ENCODE measurements at places on chromosomes 7 and 10.

- no peak for DNase-seq
Measured at GRCh38 chr10:92572362-92573090, 1.4 kb downstream of the IDE start.

DNA sequence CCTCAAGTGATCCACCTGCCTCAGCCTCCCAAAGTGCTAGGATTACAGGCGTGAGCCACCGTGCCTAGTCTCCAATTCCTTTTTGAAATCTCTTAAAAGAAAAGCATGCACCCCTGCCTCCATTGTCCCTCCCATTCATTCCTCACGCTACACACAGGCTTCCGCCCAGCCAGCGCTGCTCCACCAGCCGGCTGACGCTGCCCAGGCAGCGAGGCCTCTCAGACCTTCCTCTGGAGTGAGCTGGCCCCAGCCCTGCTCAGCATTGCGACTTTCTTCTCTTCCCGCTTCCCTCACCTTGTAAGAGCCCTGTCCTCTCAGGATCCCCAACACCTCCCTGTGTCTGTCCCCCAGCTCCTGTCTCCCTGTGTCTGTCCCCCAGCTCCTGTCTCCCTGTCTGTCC lies 23.6 kb downstream of the RGS10 start:
- no peak for DNase-seq

DNA sequence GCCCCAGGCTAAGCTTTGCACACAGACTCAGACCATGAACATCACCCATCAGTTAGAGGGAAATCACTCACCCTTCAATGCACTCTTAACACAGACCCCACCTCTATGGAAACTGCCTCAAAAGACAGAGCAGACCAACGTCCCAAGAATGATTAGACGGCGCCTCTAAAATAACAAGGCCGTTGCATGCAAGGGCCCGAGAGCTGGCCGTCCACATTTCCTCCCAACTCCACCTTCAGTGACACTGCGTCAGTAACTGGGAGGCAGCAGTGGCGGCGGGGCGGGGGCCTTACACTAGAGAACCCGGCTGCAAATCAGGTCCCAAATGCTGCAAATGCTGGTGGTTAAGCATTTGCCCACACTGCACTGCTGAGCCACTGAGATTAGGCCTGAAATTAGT lies 115.0 kb downstream of the PTPRN2 start:
- DNase-seq = no peak

- no peak for DNase-seq
Measured at GRCh38 chr7:36208426-36208825, 55.4 kb downstream of the EEPD1 start.

GRCh38 chr7:106281127-106281526 lies 3.7 kb downstream of the NAMPT start:
- no peak for DNase-seq

- peak; percentile 95 for DNase-seq
Measured at GRCh38 chr7:17234398-17235031, 63.9 kb upstream of the AHR start.

DNA sequence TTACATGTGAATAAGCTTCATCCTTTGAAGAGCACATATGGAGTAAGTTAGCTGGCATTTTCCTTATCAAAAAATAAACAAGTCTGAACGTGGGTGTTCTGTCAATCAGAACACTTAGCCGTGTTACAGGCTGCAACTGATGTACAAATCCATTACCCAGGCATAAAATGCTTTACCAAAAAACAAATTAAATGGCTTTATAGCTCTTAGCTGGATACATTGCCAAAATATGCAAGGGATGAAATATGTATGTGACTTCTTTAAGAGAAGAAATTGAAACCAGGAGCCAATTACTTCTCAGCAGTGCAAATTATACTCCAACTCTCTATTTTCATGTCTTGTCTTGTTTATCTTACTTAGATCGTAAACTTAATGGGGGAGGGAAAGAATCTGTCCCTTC lies 214.8 kb downstream of the DGKB start:
- DNase-seq = no peak

DNA sequence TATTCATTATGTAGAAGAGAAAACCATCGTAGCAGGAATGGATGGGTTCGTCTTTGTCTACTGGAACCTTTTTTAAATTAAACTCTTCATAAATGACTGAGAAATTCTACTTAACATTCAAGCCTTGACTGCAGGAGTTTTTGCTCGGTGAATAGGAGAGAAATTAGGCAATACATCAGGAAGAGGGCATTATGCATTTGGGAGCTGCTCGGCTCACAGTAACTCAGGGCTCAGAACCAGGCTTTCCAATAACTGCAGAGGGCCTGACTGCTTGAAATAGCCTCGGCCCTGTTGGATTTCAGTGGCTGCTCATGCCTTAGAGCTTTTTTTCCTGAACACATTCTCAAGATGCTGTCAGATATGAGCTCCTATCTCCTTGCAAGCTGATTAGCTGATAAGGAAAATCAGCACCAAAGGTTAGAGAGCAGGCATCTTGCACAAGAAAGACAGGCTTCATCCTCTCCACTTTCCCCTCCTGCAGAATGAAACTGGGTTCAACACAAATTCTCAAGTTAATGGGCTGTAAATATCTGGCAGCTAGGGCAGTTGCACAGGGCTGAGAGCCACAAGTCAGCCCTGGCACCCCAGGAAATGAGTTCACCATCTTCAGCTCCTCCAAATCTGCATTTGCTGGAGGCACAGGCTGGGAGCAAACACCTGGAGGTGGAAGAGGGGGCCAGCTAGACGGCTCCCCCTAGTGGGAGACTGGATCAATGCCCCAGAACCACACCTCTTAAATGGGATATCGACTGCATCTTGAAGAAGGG lies 24.3 kb downstream of the TECTB start:
- peak; percentile 44 for DNase-seq

GRCh38 chr7:148447221-148447849 lies 143.2 kb upstream of the C7orf33 start:
- DNase-seq = no peak

DNA sequence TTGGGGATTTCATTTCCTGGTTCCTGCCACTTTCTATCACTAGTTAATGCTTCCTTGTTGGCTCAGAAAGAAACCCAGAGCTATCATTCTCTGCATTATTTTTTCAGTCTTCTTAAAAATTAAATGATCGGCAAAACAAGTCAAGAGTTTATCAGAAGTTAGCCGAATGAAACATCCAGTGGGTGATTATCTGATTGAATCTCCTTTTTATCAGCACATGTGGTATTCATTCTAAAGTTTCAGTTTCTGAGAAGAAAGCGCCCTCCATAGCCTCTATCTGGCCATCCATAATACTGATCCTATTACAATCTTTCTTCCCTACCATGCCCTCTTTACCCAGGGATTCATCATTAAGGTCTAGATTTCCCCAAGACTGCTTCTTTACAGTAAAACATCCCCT lies 71.8 kb downstream of the OSBPL3 start:
- no peak for DNase-seq

DNA sequence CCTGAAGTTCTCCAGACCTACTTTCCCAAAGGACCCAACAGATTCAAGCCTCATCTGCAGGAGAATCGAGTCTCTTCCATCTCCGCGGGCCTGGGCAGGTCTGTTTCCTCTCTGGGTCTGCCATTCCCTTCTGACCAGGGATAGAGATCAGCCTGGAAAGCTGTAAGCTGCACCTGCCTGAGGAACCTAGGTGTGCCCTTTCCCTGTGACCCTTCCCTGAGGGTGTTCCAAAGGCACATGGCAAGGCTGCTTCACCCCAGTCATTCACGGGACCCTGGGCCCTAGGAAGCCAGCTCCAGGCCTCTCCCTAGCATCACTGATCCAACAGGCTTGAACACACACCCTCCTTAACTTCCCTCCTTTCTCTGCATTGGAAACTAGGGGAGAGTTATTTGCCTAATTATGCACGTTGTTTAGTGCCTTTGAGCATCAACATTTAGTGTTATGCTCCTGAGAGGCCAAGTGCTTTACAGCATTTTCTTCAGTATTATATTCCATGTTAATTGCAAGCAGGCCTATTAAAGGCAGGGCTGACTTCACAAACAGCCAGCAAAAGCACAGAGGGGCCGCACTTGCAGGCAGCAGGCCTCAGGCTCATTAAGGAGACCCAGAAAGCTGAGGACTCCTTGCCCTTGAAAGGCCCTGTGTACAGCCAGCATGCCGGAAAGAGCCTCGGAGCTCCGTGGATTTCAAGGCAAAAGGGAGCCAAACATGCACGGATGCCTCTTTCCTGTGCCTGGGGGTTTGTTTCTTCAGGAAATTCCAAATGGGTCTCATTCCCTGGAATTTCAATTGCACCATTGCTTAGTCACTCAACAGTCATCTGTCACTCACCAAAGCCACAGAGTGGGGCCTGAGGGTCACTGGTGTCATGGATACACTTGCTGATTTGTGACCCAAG lies 91.0 kb upstream of the FAM20C start:
- DNase-seq = peak; percentile 38

- DNase-seq = no peak
Measured at GRCh38 chr7:69246758-69247157, 351.5 kb upstream of the AUTS2 start.

- DNase-seq = no peak
Measured at GRCh38 chr10:91088300-91089140, 131.9 kb upstream of the PCGF5 start.

DNA sequence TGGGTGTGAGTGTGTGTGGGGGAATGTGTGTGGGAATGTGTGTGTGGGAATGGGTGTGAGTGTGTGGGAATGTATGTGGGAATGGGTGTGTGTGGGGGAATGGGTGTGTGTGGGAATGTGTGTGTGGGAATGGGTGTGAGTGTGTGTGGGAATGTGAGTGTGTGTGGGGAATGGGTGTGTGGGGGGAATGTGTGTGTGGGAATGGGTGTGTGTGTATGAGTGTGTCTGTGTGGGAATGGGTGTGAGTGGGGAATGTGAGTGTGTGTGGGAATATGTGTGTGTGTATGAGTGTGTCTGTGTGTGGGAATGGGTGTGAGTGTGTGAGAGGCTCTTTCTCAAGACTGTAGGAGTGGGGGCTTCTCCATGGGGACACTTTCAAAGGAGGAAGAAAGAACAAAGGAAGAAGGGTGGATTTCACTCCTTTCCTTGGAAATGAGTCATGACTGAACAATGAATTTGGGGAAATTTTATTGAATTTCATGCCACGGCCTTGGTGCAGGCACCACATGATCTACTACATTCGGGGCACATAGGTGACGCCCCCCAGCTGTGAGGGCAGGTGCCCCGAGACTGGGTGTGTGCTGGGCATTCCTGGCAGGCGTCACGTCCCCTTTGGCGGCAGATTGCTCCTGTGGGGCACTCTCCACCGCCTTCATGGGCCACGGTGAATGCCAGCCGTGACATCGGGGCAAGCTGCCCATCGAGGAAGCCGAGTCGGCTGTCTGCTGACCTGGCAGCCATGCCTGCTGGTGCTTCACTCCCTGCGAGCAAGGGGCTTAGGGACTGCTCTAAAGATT lies 88.8 kb upstream of the INSIG1 start:
- DNase-seq = peak; percentile 75

DNA sequence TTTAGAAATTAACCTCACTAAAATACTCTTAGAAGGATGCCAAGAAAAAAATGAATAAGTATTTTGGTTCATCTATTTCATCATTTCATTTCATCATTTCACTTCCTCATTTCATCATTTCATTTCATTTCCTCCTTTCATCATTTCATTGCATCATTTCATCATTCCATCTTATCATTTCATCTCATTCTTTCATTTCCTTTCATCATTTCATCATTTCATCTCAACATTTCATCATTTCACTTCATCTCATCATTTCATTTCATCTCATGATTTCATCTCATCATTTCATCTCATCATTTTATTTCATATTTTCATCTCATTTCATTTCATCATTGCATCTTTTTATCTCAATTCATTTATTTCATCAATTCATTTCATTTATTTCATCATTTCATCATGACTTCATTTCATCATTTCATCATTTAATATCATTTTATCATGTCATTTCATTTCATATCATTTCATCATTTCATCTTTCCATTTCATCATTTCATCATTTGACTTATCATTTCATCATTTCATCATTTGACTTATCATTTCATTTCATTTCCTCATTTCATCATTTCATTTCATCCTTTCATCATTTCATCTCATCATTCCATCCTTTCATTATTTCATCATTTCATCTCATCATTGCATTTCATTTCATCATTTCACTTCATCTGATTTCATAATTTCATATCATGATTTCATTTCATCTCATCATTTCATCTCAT lies 129.9 kb downstream of the ZNF92 start:
- DNase-seq = no peak

DNA sequence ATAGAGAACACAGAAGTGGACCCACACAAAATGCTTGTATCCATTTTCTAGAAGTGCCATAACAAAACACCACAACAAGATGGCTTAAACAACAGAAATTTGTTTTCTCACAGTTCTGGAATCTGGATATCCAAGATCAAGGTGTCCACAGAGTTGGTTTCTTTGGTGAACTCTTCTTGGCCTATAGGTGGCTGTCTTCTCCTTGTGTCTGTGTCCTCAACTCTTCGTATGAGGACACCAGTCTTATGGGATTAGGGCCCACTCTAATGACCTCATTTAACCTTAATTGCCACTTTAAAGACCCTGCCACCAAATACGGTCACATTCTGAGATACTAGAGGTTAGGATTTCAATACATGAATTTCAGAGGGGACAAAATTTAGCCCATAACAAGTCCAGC lies 30.8 kb upstream of the C10orf71 start:
- DNase-seq = no peak

- no peak for DNase-seq
Measured at GRCh38 chr7:106777674-106778299, 87.3 kb upstream of the PIK3CG start.

DNA sequence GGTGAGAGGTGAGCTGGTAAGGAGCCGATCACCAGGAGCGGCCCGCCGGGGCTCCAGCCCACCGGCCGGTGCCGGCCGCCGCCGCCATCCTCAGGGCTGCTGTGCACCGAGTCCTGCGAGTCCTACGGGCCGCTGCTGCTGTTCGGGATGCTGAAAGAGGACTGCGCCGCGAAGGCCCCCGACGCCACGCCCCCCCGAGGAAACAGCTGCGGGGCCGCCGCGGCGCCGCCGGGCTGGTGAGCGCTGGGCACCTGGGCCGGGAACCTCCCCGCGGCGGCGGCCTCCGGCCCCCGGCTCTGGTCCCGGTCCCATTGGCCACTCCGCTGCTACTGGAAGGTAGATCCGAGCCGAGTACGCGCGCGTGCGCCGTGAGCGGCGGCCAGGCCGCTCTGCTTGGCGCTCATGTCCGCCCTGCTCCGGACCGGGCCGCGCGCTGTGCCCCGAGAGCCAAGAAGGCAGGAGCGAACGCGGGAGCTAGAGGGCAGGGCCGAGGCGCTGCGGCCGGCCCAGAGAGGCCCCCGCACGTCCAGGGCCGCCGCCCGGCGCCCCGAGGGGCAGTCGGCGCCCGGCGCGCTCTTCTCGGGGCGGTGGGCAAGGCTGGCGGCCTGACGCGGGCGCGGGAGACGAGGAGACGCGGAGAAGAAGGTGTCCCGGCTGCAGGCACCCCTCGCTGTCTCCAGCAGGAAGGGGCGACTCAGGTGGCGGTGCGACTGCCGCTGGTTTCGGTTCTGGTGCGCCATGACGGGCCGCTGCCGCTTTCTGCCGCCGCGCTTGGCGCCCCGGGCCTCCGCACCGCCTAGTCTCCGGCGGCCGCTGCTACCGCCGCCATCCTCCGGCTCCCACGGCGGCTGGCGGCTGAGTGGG lies 121.3 kb upstream of the WIPF3 start:
- DNase-seq = peak; percentile 82

Data from lung microvascular endothelial cell (primary cell).